Activated CD4-positive, alpha-beta memory T cell treated with anti-CD3 and anti-CD28 coated beads for 36 hours (primary cell): ENCODE measurements at places on chromosomes 6 and 20.

DNA sequence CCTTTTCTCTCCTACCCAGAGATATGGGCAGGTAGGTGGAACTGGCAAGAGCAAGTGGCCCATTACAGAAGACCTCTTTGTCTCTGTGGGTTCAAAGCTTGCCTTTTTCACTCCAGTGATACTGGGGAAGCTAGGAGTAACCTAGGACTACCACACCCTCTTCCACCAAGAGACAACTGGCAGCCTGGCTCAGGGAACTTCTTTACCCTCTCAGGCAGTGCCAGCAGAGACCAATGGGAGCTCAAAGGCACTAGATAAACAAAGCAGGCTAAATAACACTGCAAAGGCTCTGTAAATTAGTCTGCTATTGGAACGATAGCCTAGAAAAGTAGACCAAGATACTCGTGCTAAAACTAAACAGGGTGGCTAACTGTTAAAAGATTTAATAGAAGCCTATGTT lies 32.1 kb downstream of the ATRN start:
- no peak for DNase-seq

- no peak for DNase-seq
Observed at GRCh38 chr20:41649489-41649888, 31.3 kb upstream of the CHD6 start.

- no peak for DNase-seq
Observed at GRCh38 chr20:47125508-47125757, 230.8 kb downstream of the EYA2 start.

GRCh38 chr6:56101141-56101553 lies 146.2 kb downstream of the COL21A1 start:
- no peak for DNase-seq
